ENCODE measurements at places on chromosomes 7 and 10.
A peak's percentile ranks its signal among the peaks of the same experiment; 100 is the strongest.

DNA sequence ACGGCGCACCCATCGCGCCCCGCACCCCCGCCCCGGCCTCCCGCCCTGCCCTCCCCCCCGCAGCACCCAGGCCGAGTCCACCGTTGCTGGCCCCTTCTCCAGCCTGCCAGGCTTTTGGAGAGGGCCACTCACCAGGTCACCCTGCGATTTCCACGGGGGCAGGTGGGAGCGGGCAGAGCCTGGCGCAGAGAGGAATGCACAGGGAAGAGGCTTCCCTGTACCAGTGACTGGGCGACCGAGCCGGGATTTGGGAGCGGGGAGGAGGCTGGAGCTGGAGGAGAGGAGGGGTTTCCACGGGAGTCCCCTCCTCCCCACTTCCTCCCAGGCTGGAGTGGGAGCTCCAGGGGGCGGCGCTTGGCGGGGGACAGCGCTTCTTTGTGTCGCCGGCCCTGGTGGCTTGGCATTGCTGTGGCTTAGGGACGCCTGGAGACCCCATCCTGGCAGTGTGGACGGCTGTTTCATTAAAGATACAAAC is 19.3 kb downstream of the TCAF1 start:
- no peak for DNase-seq

DNA sequence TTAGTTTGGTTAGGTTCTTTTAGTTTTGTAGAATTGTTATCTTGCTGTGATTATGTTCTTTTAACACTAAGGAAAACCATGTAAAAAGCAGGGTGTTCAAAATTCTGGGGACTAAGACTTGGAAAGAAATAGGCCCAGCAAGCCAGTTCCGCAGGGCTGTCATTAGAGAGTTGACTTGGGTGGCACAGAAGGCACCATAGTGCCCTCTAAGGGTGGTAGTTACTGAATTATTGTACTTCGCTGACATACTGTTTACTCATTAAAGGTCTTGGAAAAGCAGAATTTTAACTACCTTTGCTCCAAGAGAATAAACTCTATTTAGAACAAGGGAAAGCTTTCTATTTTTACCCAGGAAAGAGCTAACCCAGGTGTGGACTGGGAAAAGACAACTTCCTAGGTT is 86.5 kb downstream of the OTUD1 start:
- DNase-seq = no peak

DNA sequence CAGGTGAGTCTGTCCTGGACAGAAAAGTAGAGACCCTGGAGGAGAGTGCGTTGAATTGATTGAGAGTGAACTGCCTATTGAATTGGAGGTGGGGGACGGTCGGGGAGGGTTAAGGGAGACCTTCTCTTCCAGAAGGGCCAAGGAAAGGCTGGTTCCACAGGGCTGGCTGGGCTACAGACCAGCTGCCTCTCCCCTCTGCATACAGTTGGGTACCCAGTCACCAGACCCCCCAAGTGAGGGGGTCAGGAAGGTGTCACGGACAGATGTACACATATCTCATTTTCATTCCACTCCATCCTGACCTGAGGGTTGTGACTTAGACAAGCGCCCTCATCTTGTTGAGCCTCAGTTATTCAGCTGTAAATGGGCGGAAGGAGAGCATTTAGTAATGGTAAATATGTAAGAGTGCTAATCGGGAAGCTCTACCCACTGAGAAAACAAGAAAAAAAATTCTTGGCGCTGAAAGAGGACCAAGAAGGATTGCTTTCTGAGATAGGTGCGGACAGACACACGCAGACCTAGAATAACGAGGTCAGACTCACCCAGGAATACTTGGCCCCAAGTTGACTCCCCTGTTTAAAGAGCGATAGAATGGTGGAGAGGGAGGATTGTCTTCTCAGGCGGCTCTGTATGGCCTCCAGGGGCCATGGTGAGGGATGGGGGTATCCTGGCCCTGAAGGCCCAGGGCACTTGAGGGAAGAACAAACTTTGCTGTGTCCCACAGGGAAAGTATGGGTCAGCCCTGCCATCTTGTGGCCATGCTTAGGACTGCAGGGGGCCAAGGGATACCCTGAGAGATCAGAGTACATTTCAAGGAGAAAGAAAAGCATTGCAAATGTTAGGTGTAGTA is 7.2 kb upstream of the MBL2 start:
- DNase-seq = peak; percentile 36

GRCh38 chr7:151141311-151141854 is 26.1 kb downstream of the GBX1 start:
- no peak for DNase-seq

DNA sequence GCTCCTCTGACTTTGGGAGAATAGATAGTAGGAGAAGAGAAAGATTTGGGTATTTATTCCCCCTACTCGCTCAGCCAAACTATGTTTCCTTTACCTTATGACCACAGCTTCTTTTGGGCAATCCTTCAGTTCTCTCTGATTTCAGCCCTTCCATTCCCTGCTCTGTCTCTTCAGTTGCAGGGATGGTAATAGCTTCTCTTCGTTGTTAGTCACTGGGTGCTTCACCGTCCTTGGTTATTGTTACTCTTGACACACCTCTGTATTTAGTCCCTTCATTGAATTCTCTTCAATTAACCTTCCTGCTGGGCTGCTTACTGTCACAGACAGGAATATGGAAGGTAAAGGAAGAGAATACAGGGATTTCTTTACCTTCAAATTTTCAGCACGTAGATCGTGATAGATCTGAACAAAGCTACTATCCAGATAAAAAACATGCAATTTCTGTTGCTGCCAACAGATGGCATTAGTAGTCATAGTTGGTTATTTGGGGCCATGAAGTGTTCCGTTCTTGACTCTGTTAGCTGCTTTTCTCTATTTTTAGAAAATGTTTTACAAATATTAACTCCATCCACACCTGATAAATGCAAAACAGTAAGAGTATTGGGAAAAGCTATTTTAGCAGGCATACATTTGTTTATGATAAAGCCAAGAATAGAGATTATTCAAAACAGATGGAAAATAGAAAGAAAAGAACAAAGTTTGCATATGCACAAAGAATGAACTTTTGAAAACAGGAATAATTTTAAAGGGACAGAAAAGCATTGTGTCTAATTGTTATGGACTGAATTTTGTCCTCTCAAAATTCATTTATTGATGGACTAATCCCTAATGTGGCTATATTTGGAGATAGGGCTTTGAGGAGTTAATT is 14.0 kb upstream of the PTTG1IP2 start:
- DNase-seq = no peak

DNA sequence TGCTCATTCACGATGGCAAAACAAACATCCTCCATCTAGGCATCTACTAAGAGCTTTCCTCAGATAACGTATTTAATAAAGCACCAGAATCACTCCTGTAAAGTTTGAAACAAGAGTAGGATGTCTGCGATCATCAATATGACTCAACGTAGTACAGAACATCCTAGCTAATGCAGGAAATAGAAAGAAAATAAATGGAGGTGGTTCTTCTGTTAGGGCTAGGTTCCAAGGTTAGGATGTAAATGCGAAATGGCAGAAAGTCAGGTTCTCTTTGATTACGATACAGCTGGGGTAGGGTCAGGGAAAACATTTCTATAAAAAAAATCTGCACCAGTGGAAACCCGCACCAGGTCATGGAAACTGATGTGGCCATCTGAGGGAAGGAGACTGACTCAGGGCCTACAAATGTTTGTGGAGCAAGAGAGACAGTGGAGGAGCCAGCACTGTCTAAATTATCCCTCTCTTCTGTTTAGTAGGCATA is 29.1 kb downstream of the CCDC6 start:
- no peak for DNase-seq

- no peak for DNase-seq
Observed at GRCh38 chr10:68251151-68251550, 19.2 kb upstream of the ATOH7 start.

DNA sequence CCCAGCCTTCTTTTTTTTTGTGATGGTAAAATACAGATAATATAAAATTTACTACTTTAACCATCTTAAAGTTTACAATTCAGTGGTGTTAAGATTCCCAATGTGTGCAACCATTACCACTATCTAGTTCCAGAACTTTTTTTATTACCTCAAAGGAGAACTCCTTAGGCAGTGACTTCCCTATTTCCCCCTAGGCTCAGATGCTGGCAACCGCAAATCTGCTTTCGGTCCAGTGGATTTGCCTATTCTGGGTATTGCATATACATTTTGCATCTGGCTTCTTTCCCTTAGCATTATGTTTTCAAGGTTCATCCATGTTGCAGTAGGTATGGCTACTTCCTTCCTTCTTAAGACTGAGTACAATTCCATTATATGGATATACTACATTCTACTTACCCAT is 56.5 kb downstream of the AFAP1L2 start:
- DNase-seq = no peak

- DNase-seq = no peak
Observed at GRCh38 chr7:23109470-23109869, 3.9 kb downstream of the KLHL7 start.

DNA sequence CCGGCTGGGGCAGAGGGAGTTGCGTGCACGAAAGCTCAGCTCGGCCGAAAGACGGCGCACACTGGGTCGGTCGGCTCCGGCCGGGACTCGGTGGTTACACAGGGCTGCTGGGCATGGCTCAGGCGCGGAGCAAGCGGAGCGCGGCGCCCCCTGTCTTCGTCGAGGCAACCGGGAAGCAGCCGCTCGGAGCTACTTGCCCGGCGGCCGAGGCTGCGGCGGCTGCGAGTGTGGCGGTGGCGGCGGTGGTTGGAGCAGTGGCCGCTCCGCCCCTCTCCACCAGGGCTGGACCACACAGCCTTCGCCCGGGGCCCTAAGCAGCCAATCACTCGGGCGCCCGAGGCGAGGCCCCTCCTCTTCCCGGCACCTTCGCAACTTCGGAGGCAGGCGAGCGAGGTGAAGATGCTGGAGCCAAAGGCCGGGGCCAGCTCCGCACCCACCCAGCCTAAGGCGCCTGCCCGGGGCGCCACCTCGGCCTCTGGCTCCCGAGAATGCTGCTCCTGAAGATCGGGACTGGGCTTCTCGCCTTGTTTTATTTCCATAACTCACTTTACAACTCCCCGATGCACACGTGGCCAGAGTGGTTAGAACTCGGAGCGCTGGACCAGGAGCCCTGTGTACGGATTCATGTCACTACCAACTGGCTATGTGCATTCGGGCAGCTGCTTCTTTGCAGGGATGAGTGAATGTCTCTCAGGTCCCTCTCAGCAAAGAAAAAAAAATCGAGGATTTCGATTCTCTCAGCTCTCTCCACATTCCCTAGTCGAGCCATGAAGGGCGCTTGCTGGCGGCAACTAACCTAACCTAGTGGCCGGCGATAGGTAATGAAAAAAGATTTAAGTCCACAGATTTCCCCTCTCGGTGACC is at the start of gene TLL2:
TSS of gene TLL2 (minus strand) at position 229 of the 864 bp plus-strand sequence. CDS start 241 bp downstream, outside the sequence.
- peak; percentile 59 for DNase-seq

- DNase-seq = no peak
Observed at GRCh38 chr10:32007026-32007425, 49.2 kb downstream of the KIF5B start.

DNA sequence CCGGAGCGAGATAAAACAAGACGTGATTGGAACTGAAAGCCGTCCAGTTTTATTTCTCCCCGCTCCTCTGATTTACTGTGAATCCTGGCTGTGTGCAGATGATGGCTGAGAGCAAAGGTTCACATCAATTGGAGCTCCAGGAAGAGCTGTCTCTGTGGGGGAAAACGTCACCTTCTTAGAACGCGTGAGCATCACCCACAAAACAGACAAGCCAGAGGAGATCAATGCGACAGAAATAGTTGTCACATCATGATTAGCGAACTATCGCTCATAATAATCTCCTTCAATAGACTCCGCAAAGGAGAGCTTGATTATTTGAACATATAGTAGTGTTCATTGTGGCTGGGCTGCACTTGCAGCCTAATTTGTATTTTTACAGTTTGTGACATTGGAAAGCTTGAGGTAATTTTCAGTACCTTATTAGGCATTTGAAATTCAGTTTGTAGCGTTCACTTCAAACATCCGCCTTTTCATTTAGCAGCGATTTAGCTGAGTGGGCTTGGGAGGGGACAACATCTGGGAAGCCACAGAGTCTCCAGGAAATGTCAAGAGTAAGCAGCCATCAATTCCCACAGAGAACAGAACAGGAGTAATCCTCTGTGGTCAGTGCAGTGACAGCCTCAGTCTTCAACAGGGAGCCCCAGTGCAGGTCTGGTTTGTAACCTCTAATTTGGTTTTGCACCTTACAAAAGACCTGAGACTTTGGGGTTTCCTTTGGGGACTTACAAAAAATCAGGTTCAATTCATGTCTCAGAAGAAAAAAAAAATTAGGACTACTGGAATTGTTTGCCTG is 276.8 kb upstream of the PFKP start:
- no peak for DNase-seq

- no peak for DNase-seq
Observed at GRCh38 chr7:122413339-122413738, 108.8 kb upstream of the FEZF1 start.

- DNase-seq = no peak
Observed at GRCh38 chr7:55502858-55503440, 69.4 kb downstream of the VOPP1 start.

DNA sequence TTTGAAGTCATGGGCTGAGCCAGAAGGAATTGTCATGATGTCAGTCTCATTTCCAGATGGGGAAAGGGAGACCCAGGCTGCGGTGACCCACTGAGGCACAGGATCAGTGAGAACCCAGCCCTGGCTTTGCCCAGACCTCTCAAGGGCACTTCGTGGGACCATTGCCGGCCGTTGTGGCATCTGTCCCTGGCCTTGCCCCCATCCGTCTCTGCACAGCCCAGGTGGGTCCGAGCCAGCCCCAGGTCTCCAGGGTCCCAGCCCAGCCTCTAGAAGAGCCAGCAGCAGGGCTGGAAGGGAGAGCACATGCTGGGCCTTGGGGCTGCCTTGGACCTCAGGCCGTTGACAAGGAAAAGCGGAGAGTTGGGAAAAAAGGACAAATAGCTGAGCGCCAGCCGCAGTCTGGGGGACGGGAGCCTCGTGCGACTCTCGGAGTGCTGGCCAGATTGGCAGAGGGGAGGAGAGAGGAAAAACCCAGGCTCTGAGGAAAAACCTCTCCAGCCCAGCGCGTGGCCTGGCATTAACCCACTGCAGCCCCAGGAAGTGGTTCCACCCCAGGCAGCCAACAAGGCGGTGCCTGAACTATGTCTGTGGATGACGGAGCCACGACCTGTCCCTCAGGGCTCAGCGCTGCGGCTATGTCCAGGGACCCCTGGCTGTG is 30.2 kb downstream of the GRIFIN start:
- no peak for DNase-seq

DNA sequence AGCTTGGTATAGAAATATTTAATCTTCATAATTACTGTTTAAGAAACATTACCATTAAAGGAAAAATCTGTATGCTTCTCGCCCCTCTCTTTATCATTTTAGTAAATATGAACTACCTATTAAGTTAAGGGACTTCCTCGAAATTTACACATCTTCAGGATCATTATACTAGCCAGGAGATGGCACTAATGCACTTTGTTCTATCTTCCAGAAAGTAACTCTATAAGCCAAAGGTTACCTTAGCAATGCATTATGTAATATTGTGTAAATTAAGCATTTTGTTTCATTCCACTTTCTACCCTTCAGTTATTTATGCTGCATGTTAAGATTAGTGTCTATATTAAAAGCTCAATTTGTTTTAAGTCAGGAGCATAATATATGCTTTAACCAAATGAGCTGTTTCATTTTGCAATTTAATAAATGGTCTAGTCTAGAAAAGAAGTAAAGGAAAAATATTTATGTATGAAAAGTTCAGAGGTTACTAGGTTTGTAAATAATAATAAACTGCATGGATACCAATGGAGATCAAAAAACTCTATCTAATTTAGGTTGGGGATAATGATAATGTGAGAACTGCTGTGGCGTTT is 128.5 kb downstream of the ANKRD7 start:
- no peak for DNase-seq

All from activated CD4-positive, CD25-positive, alpha-beta regulatory T cell treated with anti-CD3 and anti-CD28 coated beads, Interleukin-2, amount 50 U/mL, for 72 hours (primary cell).